Astrocyte (in vitro differentiated cells and primary cell): ENCODE measurements at places on chromosomes 12 and 14. TPM values are rescaled to one million over a fixed set of nuclear protein-coding genes. Genes with fewer than 3 reads are reported as not detected.

The ZNF641 gene
- 7.1 and 9.2 TPM in 2 replicates for total RNA-seq

DNA sequence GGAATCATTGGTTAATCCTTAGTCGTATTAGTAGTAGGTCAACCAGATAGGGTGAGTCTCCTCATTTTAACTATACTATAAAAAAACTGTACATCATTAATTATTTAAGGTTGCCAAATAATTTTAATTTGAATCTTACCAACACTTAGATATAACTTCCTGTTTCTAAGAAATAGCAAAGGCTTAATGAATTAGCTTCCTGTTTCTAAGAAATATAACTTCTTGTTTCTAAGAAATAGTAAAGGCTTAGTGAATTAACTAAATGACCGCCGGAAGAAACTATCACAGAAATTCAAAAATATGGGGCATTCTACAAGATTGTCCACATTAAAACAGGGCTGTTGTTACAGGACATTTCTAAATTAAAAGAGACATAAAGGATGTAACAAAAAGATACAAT is 392.9 kb upstream of the FOXG1 start:
- DNase-seq: no peak

DNA sequence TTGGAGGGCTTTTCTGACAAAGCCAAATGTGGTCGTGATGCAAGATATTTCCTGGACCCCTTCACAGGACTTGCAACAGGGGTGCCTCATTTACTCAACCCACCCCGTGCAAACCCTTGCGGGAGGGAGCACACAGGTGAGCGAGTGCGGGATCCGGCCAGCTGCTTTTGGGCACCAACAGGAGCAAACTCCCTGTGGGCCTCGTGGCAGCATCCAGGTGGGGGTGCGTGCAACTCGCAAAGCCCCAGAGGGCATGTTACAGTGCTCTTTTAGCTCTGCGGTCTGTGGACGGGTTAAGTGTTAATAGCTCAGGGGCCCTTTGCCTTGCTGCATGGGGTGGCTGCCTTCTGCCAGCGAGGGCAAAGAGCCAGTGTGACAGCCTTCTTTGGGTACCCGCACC is 707.6 kb upstream of the MDGA2 start:
- DNase-seq: no peak

The ZDHHC22 gene
- 0.50 and 0.52 TPM in 2 replicates for total RNA-seq

- DNase-seq: no peak
Measured at GRCh38 chr14:80978403-80978802, 23.0 kb downstream of the TSHR start.

- peak; percentile 47 for DNase-seq
Measured at GRCh38 chr14:32934073-32934880, 4.4 kb upstream of the NPAS3 start.

GRCh38 chr14:32022525-32022924 is 54.6 kb upstream of the ARHGAP5 start:
- no peak for DNase-seq

GRCh38 chr14:95267306-95267705 is 52.4 kb downstream of the CLMN start:
- DNase-seq: peak; percentile 67

The AKAP3 gene
- total RNA-seq: 0.94 and 1.4 TPM in 2 replicates

GRCh38 chr12:15527201-15528080 is 205.1 kb downstream of the PTPRO start:
- DNase-seq: no peak

The GTF2A1 gene
- total RNA-seq: 36.4 and 37.2 TPM in 2 replicates

GRCh38 chr12:20421421-20421820 is 53.1 kb downstream of the PDE3A start:
- DNase-seq: no peak

The RACGAP1 gene
- total RNA-seq: 15.9 and 18.8 TPM in 2 replicates

DNA sequence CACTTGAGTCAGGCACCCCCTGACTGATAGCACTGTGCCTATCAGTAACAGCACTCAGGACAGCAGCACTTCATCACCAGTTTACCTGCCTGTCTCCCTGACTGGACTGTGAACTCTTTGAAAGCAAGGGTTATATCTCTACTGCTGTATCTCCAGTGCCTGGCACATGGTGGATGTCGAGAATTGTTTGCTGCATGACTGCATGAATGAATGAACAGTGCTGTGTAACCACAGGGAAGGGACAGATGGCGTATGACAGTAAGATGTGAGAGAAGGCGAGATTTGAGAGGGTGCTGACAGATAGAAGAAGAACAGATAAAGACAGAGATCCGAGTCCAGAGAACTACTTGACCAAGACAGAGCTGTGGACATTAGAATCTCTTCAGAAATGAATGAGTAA is 29.7 kb downstream of the BRAP start:
- no peak for DNase-seq

DNA sequence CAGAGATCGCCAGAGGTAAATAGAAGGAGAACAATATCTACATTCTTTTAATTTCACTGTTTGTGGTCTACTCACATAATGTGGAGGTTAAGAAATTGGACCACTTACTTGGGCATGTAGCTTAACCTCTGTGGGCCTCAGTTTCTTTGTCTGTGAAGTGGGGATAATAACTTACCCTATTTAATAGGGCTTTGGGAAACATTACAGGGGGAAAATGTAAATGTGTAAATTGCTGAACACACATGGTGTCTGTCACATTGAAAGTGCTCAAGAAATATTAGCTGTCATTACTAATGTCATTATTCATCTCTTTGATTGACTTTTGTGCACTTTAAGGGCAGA is 140.5 kb downstream of the SLC8A3 start:
- no peak for DNase-seq

- DNase-seq: peak; percentile 74
Measured at GRCh38 chr14:38143659-38144505, 63.8 kb upstream of the SSTR1 start.

The AKAP5 gene
- total RNA-seq: 2.9 and 3.1 TPM in 2 replicates

GRCh38 chr12:13044906-13045299 is 722 bp downstream of the FAM234B start:
- peak; percentile 2 for DNase-seq

DNA sequence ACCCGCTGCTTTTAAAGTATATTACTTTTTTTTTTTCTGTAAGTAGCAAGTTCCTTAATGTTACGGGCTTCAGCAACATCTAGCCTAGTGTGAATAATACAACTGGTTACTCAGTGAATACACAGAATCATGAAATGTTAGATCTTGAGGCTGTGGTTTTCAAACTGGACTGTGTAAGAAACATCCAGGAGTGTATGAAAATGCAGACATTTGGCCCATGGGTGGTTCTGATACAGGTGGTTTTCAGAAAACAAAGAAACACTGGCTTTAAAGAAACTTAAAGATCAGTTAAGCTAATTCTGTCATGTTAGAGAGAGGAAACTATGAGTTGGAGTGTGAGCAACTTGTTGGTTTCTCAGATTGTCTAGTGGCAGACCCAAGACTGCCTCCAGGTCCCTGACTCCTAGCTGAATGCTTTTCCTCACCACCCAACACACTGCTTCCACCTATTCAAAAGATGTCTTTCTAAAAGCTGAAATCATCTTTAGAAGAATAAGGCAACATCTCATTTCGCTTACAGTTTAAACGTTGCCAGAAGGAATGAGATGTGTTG is 36.1 kb downstream of the TBC1D30 start:
- no peak for DNase-seq

GRCh38 chr12:5432011-5432400 is at the start of gene NTF3:
Gene NTF3 (plus strand): TSS chr12:5432108. CDS start chr12:5432325, 217 bp downstream.
- DNase-seq: peak; percentile 23

DNA sequence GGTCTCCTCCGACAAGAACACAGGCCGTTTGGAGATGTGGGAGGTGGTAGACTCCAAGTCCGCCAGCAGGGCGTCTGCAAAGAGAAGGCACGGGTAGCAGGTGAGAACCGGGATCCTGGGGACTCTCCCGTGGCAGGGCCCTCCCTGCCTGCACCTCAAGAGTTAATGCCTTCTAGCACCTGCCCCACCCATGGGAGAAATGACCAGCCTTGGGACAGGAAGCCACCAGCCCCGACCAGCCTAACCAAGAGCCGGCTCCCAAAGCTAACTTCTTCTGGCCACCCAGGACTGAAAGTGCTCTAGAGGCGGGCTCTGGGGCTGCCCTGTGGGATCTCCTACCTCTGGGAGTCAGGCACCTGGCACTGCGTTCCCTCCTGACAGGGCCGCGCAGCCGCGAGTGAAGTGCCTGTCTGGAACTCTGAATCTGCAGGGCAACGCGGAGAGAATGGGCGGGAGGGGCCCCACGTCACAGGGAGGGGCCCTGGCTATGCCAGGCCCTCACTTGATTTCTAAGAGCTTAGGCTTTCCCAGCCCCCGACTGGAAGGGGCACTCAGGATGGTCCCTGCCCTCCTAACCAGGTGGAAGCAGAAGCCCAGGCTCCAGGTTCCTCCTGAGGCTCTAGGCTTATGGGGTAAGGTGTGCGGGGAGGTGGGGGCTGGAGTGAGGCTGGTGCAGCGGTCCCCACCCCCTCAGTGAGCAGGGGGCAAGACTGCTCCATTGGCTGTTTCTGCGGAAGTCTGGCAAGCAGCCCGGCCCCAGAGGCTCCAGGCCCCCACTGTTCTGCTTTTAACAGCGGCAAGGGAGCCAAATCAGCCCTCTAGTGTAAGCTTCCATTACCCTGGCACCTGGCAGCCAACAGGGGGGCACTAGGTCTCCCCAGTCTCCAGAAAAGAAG is 23.6 kb upstream of the RPLP0 start:
- no peak for DNase-seq

The LYZ gene
- total RNA-seq: 0.31 and 0.45 TPM in 2 replicates

- DNase-seq: no peak
Measured at GRCh38 chr12:19669793-19670192, 230.5 kb downstream of the AEBP2 start.

The FAIM2 gene
- 0.10 and 0.18 TPM in 2 replicates for total RNA-seq

DNA sequence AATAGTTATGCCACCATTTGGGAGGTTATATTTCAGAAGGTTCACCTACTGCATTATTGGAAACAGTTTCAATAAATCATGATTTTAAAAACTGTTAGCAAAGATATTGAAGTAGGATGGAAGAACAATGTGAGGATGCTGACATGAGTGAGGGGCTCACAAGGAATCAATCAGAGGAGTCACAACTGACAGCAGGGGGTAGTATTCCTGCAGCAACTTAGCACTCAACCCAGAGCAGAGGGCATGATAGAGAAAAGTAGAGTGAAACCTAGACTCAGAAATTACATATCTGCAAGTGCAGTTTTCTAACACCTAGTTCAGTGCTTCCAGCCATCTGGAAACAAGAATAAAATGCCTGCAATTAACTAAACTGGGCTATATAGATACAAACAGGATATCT is 772.5 kb upstream of the USP15 start:
- DNase-seq: no peak

The MYF5 gene
- total RNA-seq: not detected in 2 replicates

The POTEM gene
- not detected in 2 replicates for total RNA-seq

- peak; percentile 93 for DNase-seq
Measured at GRCh38 chr14:50000380-50001150, 107.7 kb downstream of the ARF6 start.

GRCh38 chr12:26340649-26341048 is 145.3 kb downstream of the SSPN start:
- no peak for DNase-seq

DNA sequence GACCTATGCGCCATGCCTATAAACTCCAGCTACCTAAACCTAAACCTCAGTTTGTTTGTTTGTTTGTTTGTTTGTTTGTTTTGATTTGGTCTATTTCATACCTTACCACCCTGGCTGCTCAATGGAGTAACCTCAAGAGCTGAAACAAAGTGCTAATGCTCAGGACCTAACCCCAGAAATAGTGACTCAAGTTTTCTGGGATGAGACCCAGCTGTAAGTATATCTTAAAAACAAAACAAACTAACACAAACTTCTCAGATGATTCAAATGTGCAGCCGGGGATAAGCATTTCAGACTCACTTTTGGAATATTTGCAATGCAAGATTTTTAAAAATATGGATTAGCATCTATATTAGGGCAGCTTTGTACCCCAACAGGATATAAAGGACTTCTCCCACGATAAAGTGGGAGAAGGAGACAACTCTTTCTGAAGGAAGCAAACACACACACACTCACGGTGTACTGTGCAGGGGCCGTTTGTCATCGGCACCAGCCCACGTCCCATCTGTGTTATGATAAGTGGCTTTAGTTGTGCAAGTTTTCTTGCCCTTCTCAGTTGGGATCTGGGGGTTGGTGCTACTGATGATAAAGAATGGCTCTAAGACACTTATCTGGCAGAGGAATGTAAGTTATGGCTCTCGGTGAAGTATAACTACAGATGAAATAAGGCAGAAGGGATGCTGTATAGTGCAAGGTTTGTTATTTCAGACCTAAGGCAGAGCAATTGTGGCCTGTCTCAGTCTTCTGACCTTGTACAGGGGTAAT is 516.7 kb upstream of the TMEM132C start:
- peak; percentile 58 for DNase-seq

The SSTR1 gene
- total RNA-seq: not detected in 2 replicates

DNA sequence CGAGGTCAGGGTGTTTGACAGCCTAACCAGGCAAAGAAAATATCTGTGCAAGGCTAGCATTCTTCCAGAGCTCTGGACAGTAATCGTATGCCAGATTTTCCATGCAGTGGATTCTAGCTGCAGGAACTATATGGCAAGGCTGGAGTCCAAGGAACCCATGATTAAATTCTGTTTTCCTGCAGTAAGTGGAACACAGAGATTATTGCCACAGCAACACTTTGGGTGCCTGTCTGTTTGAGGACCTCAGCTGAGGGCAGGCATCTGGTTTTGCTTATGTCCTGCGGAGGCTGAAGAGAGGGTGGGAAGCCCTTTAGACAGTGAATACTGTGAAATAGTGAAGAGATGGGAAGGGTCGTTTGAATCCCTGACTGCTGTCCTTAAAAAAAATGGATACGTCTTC is 104.4 kb downstream of the DAD1 start:
- peak; percentile 51 for DNase-seq

The CMA1 gene
- not detected in 2 replicates for total RNA-seq

The GPR68 gene
- total RNA-seq: 0.38 and 0.50 TPM in 2 replicates

The NRXN3 gene
- total RNA-seq: 12.6 and 18.0 TPM in 2 replicates

DNA sequence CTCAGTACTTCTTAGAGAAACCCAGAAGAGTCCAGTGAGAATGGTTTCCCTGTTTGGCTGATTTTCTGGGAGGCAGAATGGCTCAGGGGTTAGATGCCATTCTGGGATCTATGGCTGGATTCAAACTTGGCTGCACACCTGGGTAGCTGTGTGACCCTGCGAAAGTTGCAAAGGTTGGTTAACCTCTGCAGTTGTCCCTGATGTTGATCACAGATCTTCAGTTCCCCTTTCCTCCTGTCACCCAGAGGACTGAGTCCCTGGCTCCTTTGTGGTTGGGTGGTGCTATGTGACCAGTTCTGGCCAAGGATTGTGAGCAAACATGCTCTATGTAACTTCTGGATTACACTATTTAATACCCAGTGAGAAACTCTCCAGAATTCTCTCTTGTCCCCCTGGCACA is 418.0 kb downstream of the RGS6 start:
- no peak for DNase-seq

DNA sequence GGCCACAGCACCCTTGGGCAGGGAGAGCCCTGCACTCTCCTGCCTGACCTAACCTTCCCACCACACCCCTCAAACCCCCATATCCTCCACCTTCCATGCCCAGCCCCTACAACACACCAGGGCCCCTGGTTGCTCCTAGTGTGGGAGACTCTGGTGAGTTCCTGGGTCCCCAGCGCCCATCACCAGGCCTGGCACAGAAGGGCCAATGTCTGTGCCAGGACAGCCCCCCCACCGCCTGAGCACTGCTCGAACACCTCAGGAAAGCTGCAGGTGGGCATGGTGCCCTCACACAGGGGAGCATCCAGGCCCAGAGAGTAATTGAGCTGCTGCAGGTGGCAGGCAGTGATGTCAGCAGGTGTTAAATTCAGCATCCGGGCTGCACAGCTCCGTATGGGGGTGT is 15.2 kb downstream of the ADCY6 start:
- no peak for DNase-seq

The SPIC gene
- not detected in 2 replicates for total RNA-seq

The TDRD9 gene
- total RNA-seq: not detected in 2 replicates

GRCh38 chr14:89015016-89015415 is 190.6 kb downstream of the TTC8 start:
- DNase-seq: no peak
